ENCODE measurements at places on chromosomes 12 and 14.

DNA sequence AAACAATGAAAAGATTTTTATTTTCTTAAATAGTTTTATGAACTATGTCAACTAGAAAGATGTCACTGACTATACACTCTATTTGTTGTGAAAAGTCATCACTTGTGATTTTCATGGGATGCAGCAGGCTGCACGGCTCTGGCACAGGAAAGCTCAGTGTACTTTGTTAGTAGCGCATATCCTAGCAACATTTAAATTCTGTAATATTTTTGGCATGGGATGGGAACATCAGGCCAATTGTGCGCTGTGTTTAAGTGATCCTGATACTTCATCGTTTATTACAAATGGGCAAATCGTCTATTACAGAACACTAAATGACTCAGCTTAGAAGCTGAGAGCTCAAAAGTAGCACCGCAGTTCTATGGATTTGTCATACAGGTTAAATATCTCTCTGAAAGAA is 60.7 kb upstream of the SAV1 start:
- no peak for DNase-seq

- no peak for DNase-seq
These were observed 1075.8 kb upstream of the FLRT2 start for GRCh38 chr14:84454114-84454513.

GRCh38 chr12:4720637-4720995 is 416 bp downstream of the GALNT8 start:
- no peak for DNase-seq

GRCh38 chr12:132484891-132485441 is 5.0 kb upstream of the FBRSL1 start:
- no peak for DNase-seq

DNA sequence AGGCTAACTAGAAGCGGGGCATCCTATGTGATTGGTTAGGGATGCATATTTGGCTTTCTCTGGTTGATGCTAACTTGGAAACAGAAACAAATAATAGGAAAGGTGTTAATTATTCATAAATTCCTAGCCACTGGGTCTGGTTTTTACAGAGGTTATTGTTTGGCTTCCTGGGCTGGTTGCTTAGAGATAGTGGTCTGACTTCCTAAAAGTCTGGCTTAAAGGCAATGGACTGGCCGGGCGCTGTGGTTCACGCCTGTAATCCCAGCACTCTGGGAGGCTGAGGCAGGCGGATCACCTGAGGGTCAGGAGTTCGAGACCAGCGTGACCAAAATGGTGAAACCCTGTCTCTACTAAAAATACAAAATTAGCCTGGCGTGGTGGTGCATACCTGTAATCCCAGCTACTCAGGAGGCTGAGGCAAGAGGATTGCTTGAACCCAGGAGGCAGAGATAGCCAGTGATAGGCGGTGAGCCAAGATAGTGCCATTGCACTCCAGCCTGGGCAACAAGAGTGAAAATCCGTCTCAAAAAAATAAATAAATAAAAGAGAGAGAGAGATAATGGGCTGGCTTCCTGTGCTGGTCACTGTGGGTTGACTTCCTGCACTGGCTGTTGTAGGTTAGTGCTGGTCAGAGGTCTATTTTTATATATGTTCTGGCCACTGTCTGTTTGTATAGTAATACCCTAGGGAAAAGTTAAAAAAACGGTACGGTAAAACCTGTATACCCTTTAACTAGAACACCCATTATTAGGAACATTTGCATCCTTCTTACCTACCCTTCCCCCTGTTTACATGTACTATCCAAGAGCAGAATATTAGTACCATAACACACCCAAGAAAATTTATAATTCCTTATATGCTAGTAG is 24.1 kb downstream of the OR6S1 start:
- no peak for DNase-seq

DNA sequence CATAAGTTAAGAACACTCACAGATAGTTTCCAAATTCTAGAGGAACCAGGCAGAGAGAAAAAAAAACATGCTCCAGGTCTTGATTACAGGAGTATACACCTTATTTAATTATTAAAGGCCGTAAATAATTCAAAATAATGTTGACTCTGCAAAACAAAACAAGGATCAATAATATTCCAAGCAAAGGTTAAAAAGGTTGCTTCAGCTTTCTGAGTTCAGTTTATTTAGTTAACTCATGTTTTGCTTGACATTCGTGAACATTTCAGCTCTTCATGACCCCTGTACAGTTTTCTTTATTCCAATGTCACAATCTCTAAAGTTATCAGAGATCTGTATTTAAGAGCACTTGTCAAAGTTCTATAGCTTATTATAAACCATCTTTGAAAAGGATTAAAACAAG is 19.6 kb downstream of the KLRF2 start:
- no peak for DNase-seq

GRCh38 chr12:78331753-78332152 is 501.1 kb downstream of the NAV3 start:
- no peak for DNase-seq

DNA sequence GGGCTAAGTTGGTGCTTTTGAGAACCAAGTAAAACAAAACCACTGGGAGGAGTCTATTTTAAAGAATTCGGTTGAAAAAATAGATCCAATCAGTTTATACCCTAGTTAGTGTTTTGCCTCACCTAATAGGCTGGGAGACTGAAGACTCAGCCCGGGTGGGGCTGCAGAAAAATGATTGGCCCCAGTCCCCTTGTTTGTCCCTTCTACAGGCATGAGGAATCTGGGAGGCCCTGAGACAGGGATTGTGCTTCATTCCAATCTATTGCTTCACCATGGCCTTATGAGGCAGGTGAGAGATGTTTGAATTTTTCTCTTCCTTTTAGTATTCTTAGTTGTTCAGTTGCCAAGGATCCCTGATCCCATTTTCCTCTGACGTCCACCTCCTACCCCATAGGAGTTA is 1.8 kb upstream of the RAB5B start:
- DNase-seq, result no peak

DNA sequence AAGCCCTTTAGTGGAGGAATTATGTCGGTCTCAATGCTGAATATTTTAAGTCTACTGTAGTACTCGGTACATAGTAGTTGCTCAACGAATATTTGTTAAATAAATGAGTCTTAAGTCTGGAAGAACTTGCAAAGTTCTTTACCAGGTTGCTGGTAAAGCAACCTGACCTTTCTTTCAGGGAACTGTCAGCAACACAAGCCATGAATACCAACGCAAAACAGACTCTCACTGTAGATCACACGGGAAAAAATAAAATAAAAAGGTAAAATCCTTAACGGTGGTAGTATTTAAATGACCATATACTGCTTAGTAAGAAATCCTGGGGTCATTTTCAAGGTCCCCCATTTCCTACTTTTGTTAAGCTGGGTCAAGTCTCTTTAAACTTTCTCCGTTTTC is 447 bp upstream of the NUBPL start:
- DNase-seq, result no peak

DNA sequence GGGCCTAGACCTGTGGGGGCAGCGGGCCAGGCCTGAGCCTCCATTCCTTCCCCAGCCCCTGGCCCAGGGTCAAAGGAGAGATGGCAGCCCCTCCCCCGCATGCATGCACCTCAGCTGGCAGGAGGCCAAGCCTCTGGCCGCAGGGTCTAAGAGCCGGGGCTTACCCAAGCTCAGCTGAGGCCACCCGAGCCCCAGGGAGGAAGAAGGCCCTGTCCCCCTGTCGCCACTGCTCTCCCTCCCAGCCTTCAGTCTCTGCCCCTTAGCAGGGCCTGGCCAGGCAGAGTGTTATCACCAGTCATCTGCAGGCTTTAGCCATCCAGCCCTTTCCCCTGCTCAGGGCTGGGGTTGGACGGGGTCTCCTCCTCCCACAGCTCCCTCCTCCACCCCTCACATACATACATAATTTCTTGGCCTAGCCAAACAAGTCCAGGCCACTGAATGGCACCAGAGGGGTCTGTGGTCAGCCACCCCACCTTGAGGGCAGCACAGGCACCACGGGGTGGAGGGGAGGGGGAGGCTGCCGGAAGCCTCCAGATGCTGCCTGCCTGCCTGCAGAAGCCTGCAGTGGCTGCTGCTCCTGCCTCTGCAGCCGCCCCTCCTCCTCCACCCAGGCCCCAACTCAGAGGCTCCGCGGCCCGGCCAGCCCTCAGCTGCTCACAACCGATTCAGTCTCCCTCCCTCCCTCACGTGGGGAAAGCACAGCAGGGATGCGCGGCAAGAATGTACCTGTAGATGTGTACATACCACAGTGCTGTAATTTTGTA is 22.8 kb downstream of the RAB35 start:
- no peak for DNase-seq

DNA sequence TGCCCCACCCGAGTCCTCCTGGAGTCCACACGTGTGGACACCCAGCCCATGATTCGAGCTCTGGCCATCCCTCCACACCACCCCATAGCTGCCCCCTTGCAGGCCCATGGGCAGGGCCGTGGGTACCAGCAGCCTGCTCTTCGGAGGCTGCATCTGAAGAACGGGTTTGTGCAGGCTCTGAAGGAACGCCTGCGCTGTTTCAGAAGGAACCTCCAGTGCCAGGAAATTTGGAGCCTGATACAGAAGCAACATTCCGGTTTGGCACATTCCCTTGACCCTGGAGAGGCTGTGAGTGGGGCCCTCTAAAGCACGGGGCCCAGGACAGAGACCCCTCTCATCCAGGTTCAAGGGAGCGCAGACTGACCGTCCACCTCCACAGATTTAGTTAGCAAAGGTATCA is 57.0 kb downstream of the ZNF664 start:
- DNase-seq, result no peak

GRCh38 chr14:50647282-50647681 is 20.8 kb downstream of the SAV1 start:
- no peak for DNase-seq

GRCh38 chr12:109309381-109310246 is 530 bp upstream of the FOXN4 start:
- DNase-seq, result no peak

- no peak for DNase-seq
These were observed 5.5 kb upstream of the GABARAPL1 start for GRCh38 chr12:10207136-10207535.

DNA sequence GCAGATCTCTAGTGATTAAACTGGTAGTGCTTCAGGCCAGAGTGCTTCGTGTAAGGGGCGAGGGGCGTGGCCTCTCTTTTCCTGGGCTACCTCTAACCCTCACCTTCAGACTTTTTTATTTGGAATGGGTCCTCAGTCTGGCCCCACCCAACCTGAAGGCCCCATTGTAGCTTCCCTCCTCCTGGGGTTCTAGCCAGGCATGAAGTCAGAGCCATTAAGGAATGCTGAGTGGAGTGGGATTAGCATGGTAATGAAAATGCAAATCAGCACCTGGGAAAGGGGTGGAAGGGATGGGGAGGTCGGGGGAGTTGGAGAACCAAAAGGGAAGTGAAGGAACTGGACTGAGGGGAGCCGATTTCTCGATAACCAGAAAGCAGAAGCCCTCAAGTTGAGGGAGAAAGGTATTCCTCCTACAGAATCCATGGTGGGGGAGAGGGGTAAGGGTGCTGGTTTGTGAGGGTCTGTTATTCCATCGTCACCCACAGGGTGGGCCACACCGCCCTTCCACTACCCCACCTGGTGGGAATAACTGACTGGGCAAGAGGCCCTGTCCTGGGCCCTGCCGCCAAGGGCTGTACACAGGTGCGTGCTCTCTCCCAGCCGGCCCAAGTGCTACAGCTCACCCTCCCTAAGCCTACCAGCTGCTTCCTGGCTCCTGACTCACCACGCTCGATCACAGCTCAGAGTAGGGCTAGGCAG is 14.1 kb downstream of the ZFHX2 start:
- no peak for DNase-seq

DNA sequence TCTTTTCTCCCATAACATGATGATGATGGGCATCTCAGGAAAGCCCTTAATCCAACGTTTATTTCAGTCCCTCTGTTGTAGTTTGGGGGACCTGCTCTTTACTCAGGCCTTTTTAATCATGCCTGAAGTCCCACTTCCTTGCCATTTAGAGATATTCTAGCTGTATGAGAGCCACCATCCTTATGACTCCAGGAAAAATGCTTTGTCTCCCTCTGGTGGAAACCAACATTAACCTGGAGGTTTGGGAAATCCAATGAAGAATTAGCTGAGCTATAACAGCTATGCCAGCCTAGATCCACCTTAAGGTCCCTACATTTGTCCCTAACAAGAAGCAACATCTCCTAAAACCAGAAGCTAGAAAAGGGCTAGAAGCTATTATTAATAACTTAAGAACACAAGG is 1399.1 kb downstream of the LRFN5 start:
- no peak for DNase-seq

GRCh38 chr12:98224584-98225221 is 290.7 kb upstream of the TMPO start:
- DNase-seq, result no peak

DNA sequence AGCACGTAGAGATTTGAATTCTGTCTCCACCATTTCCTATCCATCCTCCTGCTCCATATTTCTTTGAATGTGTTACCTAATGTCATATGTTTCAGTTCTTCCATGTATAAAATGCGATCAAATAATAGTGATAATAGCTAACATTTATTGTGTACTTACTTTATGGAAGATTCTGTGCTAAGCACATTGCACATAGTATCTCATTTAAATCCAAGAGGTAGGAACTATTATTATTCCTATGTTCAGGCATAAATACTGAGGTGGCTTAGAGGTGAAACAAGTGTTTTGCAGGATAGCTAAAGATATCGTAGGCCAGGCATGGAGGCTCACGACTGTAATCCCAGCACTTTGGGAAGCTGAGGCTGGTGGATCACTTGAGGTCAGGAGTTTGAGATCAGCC is 17.5 kb upstream of the AICDA start:
- no peak for DNase-seq

- no peak for DNase-seq
These were observed 396.6 kb downstream of the SNAPC1 start for GRCh38 chr14:62158779-62159178.

DNA sequence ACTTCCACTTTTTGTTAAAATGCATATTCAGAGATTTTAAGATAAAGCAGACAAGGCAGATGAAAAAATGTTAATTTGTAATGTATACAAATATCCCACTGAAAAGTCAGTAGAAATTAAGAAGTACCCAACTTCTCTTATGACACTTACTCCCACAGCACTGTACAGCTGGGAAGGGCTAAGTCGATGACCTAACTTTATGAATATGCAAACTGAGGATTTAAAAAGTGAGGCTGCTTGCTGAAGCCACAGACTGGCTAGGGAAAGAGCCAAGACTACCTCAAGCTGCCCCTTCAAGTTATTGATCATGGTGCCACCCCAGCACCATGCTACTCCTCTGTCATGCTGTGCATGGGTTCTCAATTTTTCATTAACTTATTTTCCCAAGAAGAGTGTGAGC is 17.0 kb downstream of the PPM1H start:
- no peak for DNase-seq

DNA sequence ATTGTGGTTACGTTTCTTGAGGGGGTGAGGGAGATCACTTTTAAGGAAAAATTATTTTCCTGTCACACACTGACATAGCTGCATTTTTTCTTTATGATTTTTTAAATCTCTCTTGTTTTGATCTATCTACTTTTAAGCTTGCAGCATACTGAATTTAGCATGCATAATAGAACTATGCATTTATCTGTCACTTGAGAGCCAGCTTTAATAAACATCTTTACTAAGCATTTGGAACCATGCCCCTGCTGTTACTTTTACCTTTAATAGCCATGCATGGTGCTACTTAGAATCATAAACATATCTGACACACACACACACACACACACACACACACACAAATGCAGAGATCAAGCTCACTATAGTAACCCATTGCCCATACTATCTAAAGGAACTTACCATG is 486.2 kb downstream of the NELL2 start:
- no peak for DNase-seq

Measured in cortex of kidney (tissue), 1 donor.